Activated T-helper 1 cell treated with anti-CD3 and anti-CD28 coated beads, Interleukin-12 subunit alpha, Interleukin-12 subunit beta, Interleukin-2, Interleukin-4 antibody, amounts not matched to agents 30 ng/mL and 10 ng/mL and 1 ng/mL, durations not matched to agents 14 hours and 24 hours and 36 hours (primary cell): ENCODE measurements at places on chromosomes 12 and 14. TPM values are rescaled to one million over a fixed set of nuclear protein-coding genes. Genes with fewer than 3 reads are reported as not detected.

- DNase-seq, result no peak
- no peak overlapping the region for H3K27ac ChIP-seq
- no peak overlapping the region for H3K4me3 ChIP-seq
- H3K27me3 ChIP-seq, result peaks cover 19% of the 10 kb centered on the region
Measured at GRCh38 chr12:89016970-89017778, 335.1 kb downstream of the DUSP6 start.

GRCh38 chr12:122937622-122938091 is 28.6 kb downstream of the ABCB9 start:
- no peaks in the 10 kb centered on the region for H3K36me3 ChIP-seq
- H3K4me1 ChIP-seq, result peaks cover 7% of the 10 kb centered on the region
- no peak overlapping the region for H3K4me3 ChIP-seq

DNA sequence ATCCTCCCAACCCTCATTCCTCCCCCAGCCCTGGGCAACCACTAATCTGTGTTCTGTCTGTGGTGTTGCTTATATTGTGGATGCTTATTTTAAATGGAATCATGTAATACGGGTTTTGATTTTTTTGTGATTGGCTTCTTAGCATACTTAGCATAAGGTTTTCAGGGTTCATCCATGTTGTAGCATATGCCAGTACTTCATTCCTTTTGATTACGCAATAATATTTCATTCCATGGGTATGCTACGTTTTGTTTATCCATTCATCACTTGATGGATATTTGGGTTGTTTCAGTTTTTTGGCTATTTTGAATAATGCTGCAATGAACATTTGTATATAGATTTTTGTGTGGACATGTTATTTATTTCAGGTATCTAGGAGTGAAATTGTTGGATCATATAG is 82.9 kb downstream of the TSPAN9 start:
- no peaks in the 10 kb centered on the region for H3K36me3 ChIP-seq
- no peaks in the 10 kb centered on the region for H3K4me1 ChIP-seq
- no peak overlapping the region for H3K27ac ChIP-seq
- H3K27me3 ChIP-seq, result peaks cover 7% of the 10 kb centered on the region

DNA sequence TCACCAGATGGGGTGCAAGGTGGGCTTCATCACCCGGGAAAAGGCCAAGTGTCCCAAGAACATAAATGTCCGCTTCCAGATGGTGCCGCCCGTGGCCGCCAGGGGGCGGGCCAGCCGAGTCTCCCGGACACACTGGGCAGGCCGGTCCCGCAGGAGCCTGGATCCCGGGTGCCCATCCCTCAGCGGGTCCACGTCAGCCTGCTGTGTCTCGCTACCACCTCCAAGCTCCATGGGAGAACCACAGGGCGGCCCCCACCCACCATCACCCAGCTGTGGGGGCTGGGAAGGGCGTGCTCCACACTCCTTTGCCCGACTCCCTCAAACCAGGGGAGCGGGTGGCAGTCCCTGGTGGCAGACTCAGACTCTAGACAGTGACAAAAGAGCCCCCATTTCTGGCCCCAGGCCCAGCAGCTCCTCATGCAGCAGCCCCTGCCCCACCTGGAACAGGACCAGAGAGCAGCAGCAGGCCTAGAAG is 22.0 kb upstream of the NUDT14 start:
- DNase-seq, result peak; percentile 55
- H3K27me3 ChIP-seq, result no peaks in the 10 kb centered on the region
- H3K36me3 ChIP-seq, result no peaks in the 10 kb centered on the region

DNA sequence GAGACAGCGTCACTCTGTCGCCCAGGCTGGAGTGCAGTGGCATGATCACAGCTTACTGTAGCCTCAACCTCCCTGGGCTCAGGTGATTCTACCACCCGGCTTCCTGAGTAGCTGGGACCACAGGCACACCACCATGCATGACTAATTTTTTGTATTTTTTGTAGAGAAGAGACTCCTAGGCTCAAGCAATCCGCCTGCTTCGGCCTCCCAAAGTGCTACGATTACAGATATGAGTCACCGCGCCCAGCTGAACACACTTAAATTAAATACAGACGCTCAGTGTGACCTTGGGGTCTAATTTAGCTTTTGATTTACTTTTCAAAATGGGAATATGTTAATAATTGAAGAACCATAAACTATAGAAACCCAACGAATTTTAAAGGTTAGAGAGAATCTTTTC is 77.2 kb downstream of the C2CD5 start:
- peaks cover 14% of the 10 kb centered on the region for H3K36me3 ChIP-seq
- H3K4me1 ChIP-seq, result no peaks in the 10 kb centered on the region
- no peak for DNase-seq
- H3K4me3 ChIP-seq, result no peak overlapping the region
- no peak overlapping the region for H3K27ac ChIP-seq
- no peaks in the 10 kb centered on the region for H3K27me3 ChIP-seq

- no peak overlapping the region for H3K27ac ChIP-seq
- H3K4me3 ChIP-seq, result no peak overlapping the region
- peaks cover 2% of the 10 kb centered on the region for H3K27me3 ChIP-seq
- no peaks in the 10 kb centered on the region for H3K36me3 ChIP-seq
- DNase-seq, result peak; percentile 7
Measured at GRCh38 chr12:76586764-76587395, 27.3 kb upstream of the OSBPL8 start.

GRCh38 chr12:50764286-50765094 is 589 bp downstream of the ATF1 start:
- H3K36me3 ChIP-seq, result peaks cover 12% of the 10 kb centered on the region
- peak overlapping the region; percentile 97 for H3K4me3 ChIP-seq
- DNase-seq, result peak; percentile 70
- no peaks in the 10 kb centered on the region for H3K27me3 ChIP-seq
- peak overlapping the region; percentile 98 for H3K27ac ChIP-seq

DNA sequence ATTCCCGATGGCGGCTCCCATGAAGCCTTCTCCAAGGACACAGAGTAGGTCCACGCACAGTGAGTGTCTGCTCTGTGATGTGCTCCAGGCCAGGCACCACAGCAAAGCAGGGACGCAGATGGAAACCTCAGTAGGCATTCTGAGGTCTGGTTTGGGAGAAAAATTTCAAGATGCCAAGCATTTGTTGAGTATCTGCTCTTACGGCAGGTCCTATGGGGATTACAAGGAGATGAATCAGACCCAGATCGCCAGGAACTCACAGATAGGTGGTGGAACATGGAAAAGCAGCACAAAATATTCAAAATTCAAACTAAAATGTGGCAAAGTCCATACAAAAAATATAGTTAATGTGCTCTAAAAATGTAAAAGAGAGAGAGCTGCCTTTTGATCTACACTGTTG is 684.9 kb upstream of the TMEM132C start:
- peaks cover 3% of the 10 kb centered on the region for H3K27me3 ChIP-seq
- DNase-seq, result no peak
- no peaks in the 10 kb centered on the region for H3K4me1 ChIP-seq
- no peaks in the 10 kb centered on the region for H3K36me3 ChIP-seq

DNA sequence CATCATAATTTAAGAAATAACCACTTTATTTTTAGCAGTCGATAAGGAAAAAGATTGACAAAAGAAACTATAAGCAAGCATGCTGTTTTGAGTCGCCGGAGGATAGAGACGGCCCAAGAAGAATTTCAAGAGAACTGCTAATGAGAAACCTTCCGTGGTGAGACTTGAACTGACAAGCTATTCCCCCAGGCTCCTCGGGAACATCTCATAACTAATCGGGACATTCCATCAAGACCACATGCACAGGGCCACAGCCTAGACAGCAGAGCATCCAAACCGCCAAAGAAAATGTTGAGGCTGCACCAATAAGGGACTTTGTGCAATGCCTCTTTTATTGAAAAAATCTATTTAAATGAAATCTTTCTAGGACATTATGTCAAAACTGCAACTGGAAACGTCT is 51.0 kb downstream of the YEATS4 start:
- H3K36me3 ChIP-seq, result no peaks in the 10 kb centered on the region
- H3K27ac ChIP-seq, result no peak overlapping the region
- H3K4me3 ChIP-seq, result no peak overlapping the region

DNA sequence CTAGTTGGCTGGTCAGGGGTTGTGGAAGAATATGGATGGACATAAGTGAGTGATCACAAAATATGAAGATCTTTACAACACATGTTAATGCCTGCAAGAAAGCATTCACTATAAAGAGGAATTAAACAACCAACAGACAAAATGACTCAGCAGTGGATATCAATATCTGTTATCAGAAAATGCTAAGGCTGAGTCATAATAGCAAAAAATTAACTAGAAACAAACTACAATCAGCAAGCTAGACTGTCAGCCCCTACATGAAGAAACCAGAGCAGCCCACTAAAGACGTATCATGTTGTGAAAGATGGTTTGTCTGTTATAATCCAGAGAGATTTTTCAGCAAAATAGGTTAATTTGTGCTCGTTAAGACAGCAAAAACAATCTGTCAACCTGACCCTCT is 472.9 kb downstream of the NELL2 start:
- no peak overlapping the region for H3K4me3 ChIP-seq
- H3K27ac ChIP-seq, result no peak overlapping the region
- H3K27me3 ChIP-seq, result no peaks in the 10 kb centered on the region

GRCh38 chr12:101490286-101490920 is 15.3 kb downstream of the SPIC start:
- H3K27ac ChIP-seq, result no peak overlapping the region
- H3K4me3 ChIP-seq, result no peak overlapping the region
- H3K36me3 ChIP-seq, result no peaks in the 10 kb centered on the region
- H3K27me3 ChIP-seq, result peaks cover 3% of the 10 kb centered on the region
- H3K4me1 ChIP-seq, result no peaks in the 10 kb centered on the region

- H3K27ac ChIP-seq, result no peak overlapping the region
- H3K4me1 ChIP-seq, result peaks cover 10% of the 10 kb centered on the region
- H3K27me3 ChIP-seq, result peaks cover 13% of the 10 kb centered on the region
- DNase-seq, result no peak
Measured at GRCh38 chr12:113137861-113138783, 2.6 kb upstream of the RASAL1 start.

DNA sequence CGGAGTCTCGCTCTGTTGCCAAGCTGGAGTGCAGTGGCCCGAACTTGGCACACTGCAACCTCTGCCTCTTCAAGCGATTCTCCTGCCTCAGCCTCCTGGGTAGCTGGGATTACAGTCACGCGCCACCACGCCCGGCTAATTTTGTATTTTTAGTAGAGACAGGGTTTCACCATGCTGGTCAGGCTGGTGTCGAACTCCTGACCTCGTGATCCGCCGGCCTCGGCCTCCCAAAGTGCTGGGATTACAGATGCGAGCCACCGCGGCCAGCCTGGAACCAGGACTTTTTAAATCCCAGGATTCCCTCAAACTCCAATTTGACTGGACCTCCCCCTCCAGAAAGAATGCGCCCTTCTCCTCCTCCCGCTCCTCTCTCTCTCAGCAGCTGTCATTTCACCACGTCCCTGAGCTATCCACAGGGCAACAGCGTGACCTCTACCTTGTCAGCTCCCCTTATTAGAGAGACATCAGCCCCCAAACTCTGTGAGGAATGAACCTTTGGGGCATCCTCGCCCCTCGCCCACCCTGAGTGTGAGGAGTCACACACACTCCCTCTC is 2.0 kb downstream of the ESYT1 start:
- H3K27me3 ChIP-seq, result no peaks in the 10 kb centered on the region
- H3K4me1 ChIP-seq, result peaks cover 61% of the 10 kb centered on the region
- no peak for DNase-seq
- H3K4me3 ChIP-seq, result peak overlapping the region; percentile 97

DNA sequence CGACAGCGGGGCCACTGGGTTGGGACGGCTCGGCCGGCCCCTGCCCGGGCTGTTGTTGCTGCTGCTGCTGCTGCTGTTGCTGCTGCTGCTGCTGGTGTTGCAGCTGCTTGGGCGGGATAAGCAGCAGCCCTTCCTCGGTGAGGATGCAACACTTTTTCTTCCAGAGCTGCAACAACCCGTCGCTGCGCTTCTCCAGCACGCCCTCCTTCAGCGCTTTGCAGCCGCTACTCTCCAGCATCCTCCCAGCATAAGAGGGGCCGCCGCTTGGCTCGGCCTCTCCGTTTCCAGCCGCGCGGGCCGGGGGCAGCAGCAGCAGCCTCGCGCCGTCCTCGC is 529 bp downstream of the PHLDA1 start:
- H3K36me3 ChIP-seq, result peaks cover 49% of the 10 kb centered on the region
- peak overlapping the region; percentile 99 for H3K4me3 ChIP-seq
- peaks cover 3% of the 10 kb centered on the region for H3K27me3 ChIP-seq
- DNase-seq, result no peak

DNA sequence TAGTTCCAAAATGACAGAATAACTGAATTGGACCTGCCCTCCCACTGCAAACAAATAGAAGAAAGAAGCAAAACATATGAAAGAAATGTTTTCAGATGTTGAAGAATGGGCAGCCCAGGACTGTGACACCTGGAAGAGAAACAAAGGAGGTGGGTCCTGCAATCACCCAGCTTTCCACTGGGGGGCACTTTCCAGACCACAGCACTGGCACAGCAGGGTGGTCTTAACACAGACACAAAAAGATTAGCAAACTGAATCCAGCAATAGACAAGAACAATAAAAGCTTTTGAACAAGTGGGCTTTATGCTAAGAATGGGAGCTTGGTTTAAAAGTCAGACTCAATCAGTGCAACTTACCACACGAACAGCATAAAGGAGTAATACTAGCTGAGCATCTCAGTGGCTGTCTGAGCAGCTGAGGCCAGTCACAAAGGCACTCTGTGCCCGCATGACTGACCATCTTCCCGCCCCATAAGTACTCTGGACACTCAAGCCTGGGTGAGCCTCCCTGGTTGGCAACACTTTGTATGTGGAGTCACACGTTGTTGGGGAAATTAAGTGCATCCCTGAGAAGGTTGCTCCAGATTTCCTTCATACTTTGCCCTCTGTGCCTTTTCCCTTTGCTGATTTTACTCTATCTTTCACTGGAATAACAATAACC is 27.7 kb downstream of the JKAMP start:
- H3K4me1 ChIP-seq, result no peaks in the 10 kb centered on the region
- H3K27me3 ChIP-seq, result peaks cover 13% of the 10 kb centered on the region
- DNase-seq, result no peak
- no peak overlapping the region for H3K27ac ChIP-seq
- H3K36me3 ChIP-seq, result peaks cover 1% of the 10 kb centered on the region

GRCh38 chr14:72588521-72588920 is 305.4 kb downstream of the DPF3 start:
- H3K4me3 ChIP-seq, result no peak overlapping the region
- no peak for DNase-seq
- peaks cover 37% of the 10 kb centered on the region for H3K36me3 ChIP-seq

DNA sequence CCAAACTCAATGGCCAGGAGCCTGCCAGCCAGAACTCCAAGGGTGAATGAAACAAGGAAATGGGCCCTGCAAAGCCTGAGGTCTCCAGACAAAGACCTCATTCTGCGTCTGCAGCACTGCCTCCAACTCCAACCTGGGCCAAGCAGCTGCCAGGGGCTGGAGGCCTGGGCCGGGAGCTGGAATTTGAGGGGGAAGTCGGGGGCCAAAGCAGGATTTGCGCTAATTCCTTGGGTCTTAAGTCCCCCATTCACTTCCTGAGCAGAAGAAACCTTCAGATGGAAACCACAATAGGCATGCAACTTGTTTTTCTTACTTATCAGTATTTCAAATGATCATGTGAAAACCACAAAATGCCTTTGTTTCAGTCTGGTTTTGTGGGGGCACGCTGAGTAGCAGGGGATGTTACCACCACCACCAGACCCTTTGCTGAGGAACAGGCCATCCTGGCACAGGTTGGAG is 23.0 kb upstream of the TC2N start:
- H3K4me1 ChIP-seq, result peaks cover 40% of the 10 kb centered on the region
- no peaks in the 10 kb centered on the region for H3K36me3 ChIP-seq
- H3K27me3 ChIP-seq, result no peaks in the 10 kb centered on the region
- H3K27ac ChIP-seq, result peak overlapping the region; percentile 23

- DNase-seq, result no peak
- peaks cover 5% of the 10 kb centered on the region for H3K27me3 ChIP-seq
- no peaks in the 10 kb centered on the region for H3K36me3 ChIP-seq
- H3K4me3 ChIP-seq, result no peak overlapping the region
- no peaks in the 10 kb centered on the region for H3K4me1 ChIP-seq
- no peak overlapping the region for H3K27ac ChIP-seq
Measured at GRCh38 chr14:98069712-98070171, 1202.3 kb downstream of the BCL11B start.

Gene ESRRB
- total RNA-seq, result 0.17 and 0.21 TPM in 2 replicates

Gene MANSC4
- total RNA-seq, result not detected in 2 replicates

Gene NTN4
- total RNA-seq, result not detected in 2 replicates

Gene PRB2
- total RNA-seq, result not detected in 2 replicates
